Karpas-422 (cell line): ENCODE measurements at places on chromosomes 5 and 9. TPM values are rescaled to one million over a fixed set of nuclear protein-coding genes. Genes with fewer than 3 reads are reported as not detected.
A peak's percentile ranks its signal among the peaks of the same experiment; 100 is the strongest.

DNA sequence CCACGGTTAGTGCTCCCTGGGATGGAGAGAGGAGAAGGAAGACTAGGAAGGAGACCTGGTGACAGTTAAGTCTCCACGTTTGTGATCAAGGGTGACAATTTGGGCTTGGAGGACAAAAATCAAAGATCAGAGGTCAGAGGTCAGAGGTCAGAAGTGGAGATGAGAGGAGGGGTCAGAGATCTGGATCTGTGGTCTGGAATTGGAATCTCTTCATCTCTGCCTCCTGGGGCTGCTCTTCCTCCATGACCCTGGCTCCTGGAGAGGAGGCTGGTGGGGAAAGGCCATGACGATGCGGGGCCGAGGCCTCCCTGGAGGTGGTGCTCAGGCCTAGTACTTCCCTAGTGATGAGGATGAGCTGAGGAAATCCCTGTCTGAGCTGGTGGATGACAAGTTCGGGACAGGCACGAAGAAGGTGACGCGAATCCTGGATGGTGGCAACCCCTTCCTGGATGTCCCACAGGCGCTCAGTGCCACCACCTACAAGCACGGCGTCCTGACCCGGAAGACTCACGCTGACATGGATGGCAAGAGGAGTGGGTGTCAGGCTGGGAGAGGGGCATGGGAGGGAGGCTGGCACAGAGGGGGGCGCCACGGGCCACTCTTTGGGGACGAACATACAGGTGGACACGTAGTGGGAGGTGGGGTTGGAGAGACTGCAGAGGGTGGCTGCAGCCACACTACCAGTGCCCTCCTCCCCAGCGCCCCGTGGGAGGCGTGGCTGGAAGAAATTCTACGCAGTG is 41.0 kb downstream of the PSD2 start:
- no peak for DNase-seq

DNA sequence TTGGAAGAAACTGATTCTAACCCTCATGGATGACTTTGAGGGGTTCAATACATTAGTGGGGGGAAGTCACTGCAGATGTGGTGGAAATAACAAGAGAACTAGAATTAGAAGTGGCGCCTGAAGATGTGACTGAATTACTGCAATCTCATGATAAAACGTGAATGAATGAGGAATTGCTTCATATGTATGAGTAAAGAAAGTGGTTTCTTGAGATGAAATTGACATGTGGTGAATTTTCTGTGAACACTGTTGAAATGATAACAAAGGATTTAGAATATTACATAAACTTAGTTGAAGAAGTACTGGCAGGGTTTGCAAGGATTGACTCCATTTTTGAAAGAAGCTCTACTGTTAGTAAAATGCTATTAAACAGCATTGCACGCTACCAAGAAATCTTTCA is 113.0 kb downstream of the UGCG start:
- no peak for DNase-seq

DNA sequence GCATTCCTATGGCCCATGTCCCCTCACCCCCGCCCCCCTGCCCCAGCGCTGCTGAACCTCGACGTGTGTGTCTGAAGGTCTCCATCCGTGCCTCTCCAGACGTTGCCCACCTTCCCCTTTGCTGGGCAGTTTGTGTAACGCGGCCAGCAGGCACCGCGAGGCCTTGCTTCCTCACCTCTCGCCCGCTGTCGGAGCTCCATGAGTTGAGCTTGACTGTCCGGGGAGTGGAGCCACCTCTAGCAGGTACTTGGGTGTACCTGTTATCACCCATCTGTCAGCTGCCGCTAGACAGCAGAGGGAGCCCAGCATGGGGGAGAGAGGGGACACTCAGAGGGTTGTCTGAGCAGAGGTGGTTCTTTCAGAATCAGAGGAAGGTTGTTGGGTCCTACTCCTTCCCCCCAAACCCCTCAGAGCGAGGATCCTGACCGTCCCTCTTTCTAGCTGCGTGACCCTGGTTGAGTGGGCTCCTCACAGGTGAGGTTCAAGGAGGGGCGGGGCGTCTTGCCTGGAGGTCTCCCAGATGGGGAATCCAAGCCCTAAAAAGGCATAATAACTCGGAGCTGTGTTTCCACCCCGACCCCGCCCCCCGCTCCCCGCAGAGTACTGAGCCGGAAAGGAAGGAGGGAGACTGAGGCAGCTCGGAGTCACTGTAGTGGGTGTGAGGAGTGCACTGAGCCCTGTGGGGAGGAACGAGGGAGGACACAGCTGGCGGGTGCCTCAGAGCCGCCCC is 184.7 kb downstream of the C9orf50 start:
- no peak for DNase-seq

DNA sequence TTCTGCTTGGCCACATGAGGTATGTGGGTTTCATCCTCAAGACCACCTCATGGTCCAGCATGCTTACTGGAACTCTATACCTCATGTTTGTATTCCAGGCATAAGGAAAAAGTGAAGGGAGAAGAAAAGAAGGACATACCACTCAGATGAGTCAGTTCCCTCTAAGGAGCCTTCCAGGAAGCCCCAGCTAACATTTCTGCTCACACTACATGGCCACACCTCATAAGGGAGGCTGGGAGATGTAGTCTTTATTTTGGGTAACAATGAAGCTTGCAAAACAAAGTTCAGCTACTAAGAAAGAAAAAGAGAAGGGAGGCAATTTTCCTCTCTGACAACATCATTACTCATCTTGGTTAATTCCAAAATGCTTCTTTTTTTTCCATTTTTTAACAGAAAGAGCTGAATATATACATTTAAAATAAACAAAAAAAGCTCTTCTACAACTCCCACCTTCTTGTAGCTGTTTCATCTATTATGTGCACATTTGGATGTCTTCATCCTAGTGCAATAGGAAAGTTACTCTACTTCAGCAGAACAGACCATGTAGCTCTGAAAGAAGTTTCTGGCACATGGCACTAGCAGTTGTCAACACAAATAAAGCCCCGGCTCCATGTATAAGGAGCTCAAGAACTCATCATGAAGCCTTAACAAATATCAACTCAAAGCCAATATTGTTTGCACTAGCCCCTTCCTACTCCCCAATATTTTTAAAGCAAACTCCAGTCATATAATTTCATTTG is 123.6 kb upstream of the CCDC112 start:
- no peak for DNase-seq

GRCh38 chr9:82412586-82413305 is 424.2 kb downstream of the SPATA31D1 start:
- DNase-seq, result no peak

DNA sequence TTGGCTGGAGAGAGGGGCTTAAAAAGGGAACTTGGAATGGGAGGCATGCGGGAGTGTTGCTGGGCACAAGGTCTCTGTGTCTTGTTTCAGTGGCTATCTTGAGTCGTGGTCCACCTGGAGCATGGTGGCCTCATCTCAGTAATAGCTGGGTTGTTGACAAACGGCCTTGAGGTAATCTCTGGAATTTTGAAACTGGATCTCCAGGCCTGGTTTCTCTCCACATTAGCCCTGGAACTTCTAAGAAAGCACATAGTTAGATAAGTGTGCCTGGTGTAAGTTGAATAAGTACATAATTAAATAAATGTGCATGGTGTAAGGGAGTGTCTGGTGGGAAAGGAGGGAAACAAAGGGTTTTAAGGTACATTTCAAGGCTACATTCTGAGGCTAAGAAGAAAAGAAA is 62.2 kb downstream of the INIP start:
- DNase-seq, result no peak

Gene N4BP3
- 1.2 and 4.1 TPM in 2 replicates for total RNA-seq

Gene MLLT3
- 4.0 and 5.8 TPM in 2 replicates for total RNA-seq

- DNase-seq, result no peak
Observed at GRCh38 chr9:3660936-3661335, 135.1 kb upstream of the RFX3 start.

Gene BOD1
- 28.4 and 30.0 TPM in 2 replicates for total RNA-seq

Gene SLC34A1
- not detected in 2 replicates for total RNA-seq

DNA sequence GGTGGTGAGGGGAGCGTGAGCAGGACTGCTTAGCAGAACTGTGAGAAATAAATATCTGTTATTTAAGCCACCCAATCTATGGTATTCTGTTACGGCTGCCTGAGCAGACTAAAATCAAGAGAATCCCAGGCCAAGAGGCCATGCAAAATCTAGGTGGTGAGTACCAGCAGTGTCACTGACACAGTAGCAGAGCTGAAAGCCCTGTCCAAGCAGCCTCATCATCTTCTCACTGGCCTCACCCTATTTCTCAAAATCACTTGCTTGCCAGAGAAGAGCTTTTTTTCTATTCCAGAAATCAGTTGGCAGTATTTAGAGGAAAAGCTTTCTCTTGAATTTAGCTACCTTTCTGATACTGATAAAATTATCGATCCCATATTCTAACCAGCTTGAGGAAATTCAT is 68.0 kb downstream of the RETREG1 start:
- no peak for DNase-seq

GRCh38 chr9:89808756-89809181 is 204.0 kb downstream of the GADD45G start:
- DNase-seq, result no peak

DNA sequence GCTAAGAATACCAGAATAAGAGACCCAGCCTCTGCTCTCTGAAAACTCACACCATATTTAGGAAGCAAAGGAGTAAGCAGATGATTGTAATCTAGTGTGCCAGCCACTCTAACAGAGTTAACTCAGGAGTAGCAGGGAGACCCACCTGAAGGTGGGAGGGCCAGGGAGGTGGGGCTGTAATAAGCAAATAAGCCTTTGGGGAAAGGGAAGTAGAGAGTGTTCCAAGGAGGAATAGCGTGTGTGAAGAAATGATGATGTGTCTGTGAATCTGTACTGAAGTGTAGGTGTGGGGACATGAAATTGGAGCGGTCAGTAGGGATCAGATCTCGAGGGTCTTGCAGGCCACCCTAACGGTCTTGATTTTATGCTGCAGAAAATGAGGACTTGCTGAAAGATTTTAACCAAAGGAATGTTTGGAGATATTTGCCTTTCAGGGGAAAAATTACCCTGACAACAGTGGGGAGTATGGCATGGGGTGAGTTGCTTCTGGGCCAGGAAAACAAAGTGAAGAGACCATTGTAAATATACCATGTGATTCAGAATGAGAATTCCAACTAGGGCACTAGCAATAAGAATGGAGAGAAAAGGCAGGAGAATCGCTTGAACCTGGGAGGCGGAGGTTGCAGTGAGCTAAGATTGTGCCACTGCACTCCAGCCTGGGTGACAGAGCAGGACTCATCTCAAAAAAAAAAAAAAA is 44.1 kb upstream of the FSD1L start:
- DNase-seq, result peak; percentile 33

DNA sequence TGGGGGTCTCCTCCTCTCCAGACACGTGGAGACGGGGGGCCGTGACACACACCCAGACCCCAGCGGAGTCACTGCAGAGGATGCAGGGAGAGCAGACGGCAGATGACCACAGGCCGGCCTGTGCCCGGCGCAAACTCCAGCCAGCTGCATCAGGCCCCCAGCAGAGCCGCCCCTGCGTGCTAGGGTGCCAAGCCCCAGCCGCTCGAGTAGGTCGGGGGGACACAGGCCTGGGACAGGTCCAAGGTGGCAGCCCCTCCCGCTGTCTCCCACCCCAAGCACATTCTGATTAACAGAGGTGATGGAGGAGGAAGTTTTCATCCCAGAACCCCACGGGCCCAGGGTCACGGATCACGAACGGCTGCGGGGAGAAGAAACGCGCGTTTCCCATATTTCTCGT is 14.4 kb downstream of the NACC2 start:
- no peak for DNase-seq

Gene CRB2
- total RNA-seq, result not detected in 2 replicates

GRCh38 chr9:82148901-82149461 is 160.4 kb downstream of the SPATA31D1 start:
- DNase-seq, result no peak

DNA sequence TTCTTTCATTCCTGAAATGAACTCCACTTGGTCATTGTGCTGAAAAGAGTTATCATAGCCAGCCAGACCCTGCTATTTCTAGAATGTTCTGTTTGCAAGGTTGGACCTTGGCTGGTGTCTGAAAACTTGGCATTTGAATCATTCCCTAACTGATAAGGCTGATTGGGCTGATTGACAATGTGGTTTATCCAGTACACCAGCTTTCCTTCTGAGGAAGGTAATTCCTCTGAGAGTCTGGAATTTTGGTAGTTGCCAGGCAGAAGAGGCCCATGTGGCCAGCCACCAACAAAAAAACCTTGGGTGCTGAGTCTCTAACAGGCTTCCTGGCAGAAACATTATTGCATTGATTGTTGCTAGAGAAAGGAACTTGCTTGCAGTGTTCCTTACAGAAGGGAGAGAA is 15.3 kb downstream of the SEC61B start:
- DNase-seq, result no peak

Gene CNTFR
- not detected in 2 replicates for total RNA-seq

Gene LAMC3
- not detected in 2 replicates for total RNA-seq

DNA sequence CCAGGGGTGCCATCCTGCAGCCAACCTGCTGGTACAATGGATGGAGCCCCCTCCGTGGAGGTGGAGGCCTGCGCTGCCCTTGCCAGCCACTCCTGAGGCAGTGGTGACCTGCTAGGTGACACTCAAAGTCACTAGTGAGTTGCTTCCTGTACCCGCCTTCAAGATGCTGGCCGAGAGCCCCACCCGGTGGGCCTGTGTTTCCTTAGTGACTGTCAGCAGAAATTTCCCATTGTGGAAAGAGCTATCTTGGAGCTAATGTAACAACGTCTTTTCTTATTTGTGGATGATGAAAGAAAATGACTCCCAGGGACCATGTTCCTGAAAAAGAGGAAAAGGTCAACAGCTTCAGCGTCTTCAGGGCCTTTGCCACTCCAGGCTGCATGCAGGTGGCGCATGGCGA is 117.0 kb upstream of the BOD1 start:
- DNase-seq, result peak; percentile 62

Gene MARCOL
- not detected in 2 replicates for total RNA-seq

- no peak for DNase-seq
Observed at GRCh38 chr5:169923988-169924387, 56.3 kb downstream of the INSYN2B start.

DNA sequence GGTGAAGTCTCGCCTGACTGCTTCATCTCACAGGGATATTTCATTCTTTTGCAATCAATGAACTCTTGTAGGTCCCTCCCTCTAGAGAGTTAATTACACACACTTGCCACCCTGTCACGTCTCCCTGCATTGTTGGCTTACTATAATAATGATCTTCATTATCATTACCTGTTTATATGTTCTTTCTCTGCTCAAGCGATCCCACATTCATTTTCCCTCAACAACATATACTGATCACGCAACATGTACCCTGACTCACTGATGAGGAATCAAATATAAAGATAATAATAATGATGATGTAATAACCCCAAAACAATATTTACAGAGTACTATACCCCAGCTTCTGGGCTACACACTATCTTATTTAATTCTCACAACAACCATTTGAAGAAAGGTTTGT is 88.5 kb downstream of the FEM1C start:
- DNase-seq, result no peak

GRCh38 chr5:59893429-59894227 is at the start of gene PDE4D:
Gene PDE4D (minus strand): TSS chr5:59893726.
- no peak for DNase-seq

Gene CCNJL
- not detected in 2 replicates for total RNA-seq

- peak; percentile 84 for DNase-seq
Observed at GRCh38 chr5:88602584-88602983, 280.4 kb downstream of the MEF2C start.

Gene KIAA0825
- 0.04 and 2.0 TPM in 2 replicates for total RNA-seq

Gene CA9
- 26.8 and 35.2 TPM in 2 replicates for total RNA-seq

DNA sequence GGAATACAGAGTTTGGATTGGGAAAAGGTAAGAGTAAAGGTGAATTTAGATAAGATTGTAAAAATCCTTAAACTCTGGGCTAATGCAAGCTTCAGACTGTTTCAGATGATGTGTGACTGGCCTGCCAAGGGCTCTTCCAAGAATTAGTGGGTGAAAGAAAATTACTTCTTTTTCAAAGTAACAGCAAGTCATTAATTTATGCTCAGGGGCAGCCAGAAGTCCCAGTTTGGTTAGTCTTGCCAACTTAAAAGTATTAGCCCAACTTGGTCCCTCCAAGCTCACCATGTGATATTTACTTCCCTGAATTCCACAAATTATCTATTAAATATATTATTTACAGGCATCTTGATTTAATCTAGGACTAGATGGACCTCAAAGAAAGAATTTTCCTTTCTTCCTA is 947.8 kb downstream of the NR2F1-AS1 start:
- DNase-seq, result no peak
